BE2C (cell line): ENCODE measurements at places on chromosomes 12 and 14.

DNA sequence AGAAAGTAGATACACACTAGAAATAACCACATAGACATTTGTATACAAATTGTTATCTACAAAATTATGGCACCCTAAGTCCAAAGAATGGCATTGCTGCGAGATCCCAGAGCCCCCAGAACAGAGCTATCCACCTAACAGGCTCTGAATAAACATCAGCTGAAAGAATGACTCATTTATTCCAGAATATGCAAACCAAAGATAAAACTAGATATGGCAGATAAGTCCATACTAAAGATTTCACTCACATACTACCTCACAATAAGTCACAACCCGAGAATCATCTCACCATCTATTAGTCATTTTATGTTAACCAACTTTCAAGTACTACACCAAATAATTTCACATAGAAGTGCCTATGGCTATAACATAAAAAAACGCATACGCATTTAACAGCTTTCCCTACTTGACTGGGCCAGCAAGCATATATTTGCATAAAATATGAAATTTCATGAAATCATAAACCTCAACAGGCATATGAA lies 5.6 kb downstream of the CNIH1 start:
- no peak for DNase-seq

- DNase-seq, result no peak
These were observed 59.5 kb downstream of the SEL1L start for GRCh38 chr14:81474148-81474492.

GRCh38 chr14:86513056-86513455 lies 983.1 kb downstream of the FLRT2 start:
- DNase-seq, result no peak

GRCh38 chr14:45610318-45610717 lies 357.3 kb upstream of the MIS18BP1 start:
- DNase-seq, result no peak

GRCh38 chr12:71641390-71641789 lies 22.3 kb downstream of the ZFC3H1 start:
- DNase-seq, result no peak

GRCh38 chr12:127150956-127151355 lies 1116.0 kb upstream of the TMEM132C start:
- no peak for DNase-seq
